ENCODE measurements at places on chromosomes 1 and 21.

DNA sequence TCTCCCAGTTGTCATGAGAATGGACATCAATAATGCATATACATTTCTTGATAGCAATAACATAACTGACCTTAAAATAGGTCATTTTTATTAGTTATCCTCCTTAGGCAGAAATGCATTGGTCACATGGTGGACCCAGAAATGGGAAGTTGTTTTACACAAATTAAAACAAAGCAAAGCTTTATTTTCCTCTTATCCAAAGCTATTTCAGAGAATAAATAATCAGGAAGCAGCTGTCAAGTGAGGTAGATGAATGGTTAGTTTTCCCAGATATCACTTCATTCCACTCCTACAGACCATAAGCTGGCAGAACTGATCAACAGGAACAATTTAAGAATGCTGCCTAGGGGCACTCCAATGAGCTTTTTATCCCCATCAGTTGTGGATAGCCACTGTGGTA lies 16.0 kb upstream of the OLIG1 start:
- peaks cover 4% of the 10 kb centered on the region for H3K27me3 ChIP-seq
- H3K4me3 ChIP-seq, result no peak overlapping the region
- no peaks in the 10 kb centered on the region for H3K4me1 ChIP-seq
- no peak overlapping the region for H3K27ac ChIP-seq

DNA sequence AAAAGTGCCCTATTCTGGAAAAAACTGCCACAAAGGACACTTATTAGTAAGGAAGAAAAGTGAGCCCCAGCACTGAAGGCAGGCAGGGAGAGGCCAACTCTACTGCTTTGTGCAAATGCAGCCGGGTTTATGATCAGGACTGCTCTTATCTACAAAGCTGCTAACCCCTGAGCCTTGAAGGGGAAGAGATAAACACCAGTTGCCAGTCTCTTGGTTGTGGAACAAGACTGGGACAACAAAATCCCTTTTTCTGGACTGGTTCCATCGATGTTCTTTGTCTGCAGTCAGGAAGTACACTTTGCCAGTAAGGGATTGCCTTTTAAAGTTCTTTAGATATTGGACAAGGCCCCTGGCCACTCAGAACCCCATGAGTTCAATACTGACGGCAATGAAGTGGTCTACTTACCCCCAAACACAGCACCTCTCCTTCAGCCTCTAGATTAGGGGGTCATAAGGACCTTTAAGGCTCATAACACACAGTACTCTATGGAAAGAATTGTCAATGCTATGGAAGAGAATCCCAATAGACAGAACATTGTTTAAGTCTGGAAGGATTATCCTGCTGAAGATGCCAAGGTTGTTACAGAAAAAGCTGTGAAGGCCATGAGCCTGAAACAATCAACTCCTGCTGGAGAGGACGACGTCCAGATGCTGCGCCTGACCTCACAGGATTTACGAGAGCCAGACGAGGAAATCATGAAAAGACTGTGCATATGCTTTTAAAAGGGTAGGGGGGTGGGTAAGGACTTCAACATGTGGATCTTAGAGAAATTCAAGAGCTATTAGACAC lies 43.6 kb downstream of the GNB1 start:
- peaks cover 26% of the 10 kb centered on the region for H3K4me1 ChIP-seq
- no peaks in the 10 kb centered on the region for H3K27me3 ChIP-seq
- no peaks in the 10 kb centered on the region for H3K36me3 ChIP-seq
- H3K27ac ChIP-seq, result peak overlapping the region; percentile 86
- peak; percentile 68 for DNase-seq

DNA sequence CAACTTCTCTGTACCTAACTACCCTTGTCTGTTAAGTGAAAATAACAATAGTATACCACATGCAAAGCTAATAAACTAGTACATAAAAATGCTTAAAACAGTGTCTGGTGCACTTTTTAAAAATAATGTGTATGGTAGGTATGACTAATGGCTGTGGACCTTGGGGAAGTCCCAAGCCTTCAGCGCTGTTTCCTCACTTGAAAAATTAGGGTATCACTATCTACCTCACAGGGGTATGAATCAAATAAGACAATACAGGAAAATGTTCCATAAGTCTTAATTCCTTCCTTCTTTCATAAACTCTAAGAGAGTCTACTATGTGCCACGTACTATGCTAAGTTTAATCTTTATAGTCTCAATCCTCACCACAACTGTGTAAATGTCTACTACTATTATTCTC lies 32.0 kb downstream of the EGLN1 start:
- no peaks in the 10 kb centered on the region for H3K36me3 ChIP-seq
- DNase-seq, result no peak
- no peaks in the 10 kb centered on the region for H3K27me3 ChIP-seq
- H3K4me3 ChIP-seq, result no peak overlapping the region
- H3K27ac ChIP-seq, result no peak overlapping the region
- peaks cover 9% of the 10 kb centered on the region for H3K4me1 ChIP-seq

GRCh38 chr1:38527373-38527966 lies 332.1 kb downstream of the RRAGC start:
- H3K27me3 ChIP-seq, result peaks cover 12% of the 10 kb centered on the region
- H3K36me3 ChIP-seq, result no peaks in the 10 kb centered on the region
- H3K4me1 ChIP-seq, result no peaks in the 10 kb centered on the region
- H3K4me3 ChIP-seq, result no peak overlapping the region
- no peak overlapping the region for H3K27ac ChIP-seq

- no peaks in the 10 kb centered on the region for H3K36me3 ChIP-seq
- H3K27ac ChIP-seq, result no peak overlapping the region
- H3K27me3 ChIP-seq, result no peaks in the 10 kb centered on the region
- no peak overlapping the region for H3K4me3 ChIP-seq
- peak; percentile 26 for DNase-seq
These were observed 676.1 kb downstream of the PTPRU start for GRCh38 chr1:29912425-29912824.

All from hepatocyte (in vitro differentiated cells).